Epithelial cell of proximal tubule (primary cell): ENCODE measurements at places on chromosomes 7 and 10. TPM values are rescaled to one million over a fixed set of nuclear protein-coding genes. Genes with fewer than 3 reads are reported as not detected.

GRCh38 chr7:109003742-109004141, 434.1 kb downstream of the DNAJB9 start:
- peak; percentile 2 for DNase-seq

GRCh38 chr7:141992156-141992555, 3.5 kb upstream of the MGAM start:
- no peak for DNase-seq

KCP gene
- 0.51 and 5.2 TPM in 2 replicates for total RNA-seq

- DNase-seq, result peak; percentile 63
Measured at GRCh38 chr7:99473315-99473596, 566 bp downstream of the ZNF789 start.

- DNase-seq, result no peak
Measured at GRCh38 chr10:75434291-75434690, 2.9 kb downstream of the LRMDA start.

DNA sequence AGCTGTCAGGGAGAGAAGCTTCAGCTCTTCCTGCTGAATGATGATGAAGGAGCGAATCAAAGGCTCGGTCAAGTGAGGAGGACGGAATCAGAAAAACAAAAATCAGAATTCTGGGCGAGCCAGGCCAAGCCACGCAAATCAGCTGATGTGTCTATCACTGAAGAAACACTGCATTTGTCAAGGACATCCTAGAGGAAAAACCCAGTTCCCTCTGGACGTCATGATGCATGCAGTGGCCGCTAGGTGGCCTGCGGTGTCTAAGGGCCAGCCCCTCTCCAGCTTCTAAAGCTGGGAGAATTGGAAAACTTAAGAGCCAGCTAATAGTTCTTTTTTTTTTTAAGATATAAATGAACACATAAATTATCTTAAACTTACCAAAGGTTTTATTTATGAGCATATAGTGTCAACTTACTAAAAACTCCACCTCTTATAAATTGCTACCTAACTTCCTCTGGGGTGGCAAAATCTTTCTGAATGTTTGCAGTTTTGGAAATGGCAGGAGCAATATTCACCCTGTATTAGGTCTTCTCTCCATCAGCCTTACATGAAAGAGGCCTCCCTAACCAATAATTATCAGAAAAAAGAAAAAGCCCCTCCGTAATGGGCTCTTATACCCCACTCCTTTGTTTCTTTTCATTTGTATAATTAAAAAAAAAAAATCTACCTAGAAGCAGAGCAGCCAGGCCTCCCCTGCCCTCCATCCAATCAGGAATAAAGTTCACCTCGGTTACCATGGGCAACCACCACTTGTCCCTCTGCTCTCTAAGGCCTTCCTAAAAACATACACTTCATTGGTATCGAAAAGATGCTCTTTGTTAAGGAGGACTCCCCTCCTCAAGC, 186.8 kb downstream of the USP6NL start:
- no peak for DNase-seq

- DNase-seq, result no peak
Measured at GRCh38 chr7:88760136-88760515, 626 bp downstream of the ZNF804B start.

SH2D4B gene
- not detected in 2 replicates for total RNA-seq

- DNase-seq, result no peak
Measured at GRCh38 chr10:124053971-124054370, 39.4 kb downstream of the CHST15 start.
